Fibroblast of villous mesenchyme (primary cell): ENCODE measurements at places on chromosomes 7 and 10.

DNA sequence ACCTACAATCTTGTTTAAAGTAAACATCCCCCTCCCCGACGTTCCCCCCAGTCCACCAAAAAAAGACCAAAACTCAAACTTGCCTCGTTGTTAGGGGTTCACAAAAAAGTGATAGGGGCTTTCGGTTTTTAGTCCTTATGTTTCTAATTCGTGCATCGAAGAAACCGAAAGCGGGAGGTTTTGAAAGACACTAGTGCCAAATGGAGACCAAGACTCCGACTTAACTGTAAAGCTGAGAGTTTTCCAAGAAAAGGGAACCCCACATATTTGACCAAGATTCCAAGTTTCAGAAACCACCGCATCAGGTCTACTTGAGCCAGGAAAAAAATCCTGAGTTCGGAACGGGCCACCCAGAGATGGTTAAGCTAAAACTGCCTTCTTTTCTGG is 534 bp downstream of the PSMA2 start:
- DNase-seq: peak; percentile 51

DNA sequence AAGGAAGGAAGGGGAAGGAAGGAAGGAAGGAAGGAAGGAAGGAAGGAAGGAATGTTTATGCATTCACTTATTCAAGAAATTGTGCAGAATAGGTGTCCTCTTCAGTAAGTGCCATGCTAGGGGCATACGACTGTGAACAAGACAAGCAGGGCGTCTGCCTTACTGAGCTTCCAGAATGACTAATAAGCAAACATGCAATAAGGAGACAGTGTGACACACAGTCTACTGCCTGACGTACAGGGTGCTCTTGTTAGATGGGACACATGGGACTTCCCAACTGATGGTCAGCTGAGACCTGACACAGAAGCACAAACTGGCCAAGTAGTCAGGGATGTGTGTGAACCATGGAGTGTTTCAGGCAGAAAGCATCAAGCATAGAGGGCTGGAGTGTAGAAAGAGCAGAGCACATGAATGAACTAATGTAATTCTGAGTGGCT is 18.2 kb downstream of the DNAJC12 start:
- DNase-seq: no peak

DNA sequence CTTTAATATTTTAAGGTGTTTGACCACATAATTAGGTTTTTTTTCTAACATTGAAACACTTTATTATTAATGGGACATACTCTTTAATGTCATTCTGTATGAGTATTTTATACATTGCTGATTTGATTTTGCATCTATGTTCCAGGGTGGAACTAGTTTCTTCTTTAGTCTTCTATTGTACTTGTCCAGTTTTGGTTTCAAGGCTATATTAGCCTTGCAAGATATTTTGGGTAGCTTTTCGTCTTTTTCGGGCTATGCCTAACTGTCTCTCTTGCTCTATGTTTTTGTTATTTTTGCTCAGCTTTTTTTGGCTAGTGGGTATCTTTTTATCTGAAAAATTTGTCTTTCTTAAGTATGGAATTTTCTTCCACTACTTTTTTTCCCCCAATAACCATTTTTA is 38.7 kb upstream of the MKX start:
- DNase-seq: no peak

- no peak for DNase-seq
Observed at GRCh38 chr10:15860692-15861201, 440 bp upstream of the MINDY3 start.

DNA sequence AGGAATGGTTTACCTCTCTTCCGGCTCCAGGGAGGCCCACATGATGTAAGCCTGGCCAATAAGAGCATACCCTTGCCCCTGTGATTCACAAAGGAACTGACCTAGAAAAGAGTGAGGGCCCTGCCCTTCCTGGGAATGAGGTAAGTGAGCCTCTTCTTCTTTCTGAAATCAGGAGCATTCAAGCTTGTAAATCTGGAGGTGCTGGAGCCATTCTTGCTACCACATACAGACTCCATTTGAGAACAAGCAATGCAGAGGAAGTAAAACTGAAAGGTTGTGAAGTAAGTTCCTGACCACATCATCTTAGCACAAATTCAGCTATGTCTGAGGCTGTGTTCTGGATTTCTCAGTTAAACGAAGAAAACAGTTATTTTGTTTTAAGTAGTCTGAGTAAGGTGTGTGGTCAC is 132.2 kb downstream of the CD36 start:
- DNase-seq: no peak

- peak; percentile 75 for DNase-seq
Observed at GRCh38 chr7:33774762-33775523, 130.4 kb upstream of the BMPER start.

DNA sequence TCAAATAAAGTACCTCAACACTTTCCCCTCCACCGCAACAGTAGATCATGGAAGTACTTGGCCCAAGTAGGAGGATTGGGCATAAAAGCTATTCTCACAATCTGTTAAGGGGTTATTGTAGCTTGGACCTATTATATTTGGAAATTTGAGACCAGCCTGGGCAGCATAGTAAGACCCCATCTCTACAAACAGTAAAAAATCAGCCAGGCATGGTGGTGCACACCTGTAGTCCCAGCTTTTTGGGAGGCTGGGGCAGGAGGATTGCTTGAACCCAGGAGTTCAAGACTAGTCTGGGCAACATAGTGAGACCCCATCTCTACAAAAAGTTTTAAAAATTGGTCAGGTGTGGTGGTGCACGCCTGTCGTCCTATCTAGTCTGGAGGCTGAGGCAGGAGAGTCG is 13.2 kb downstream of the PRKRIP1 start:
- DNase-seq: no peak

DNA sequence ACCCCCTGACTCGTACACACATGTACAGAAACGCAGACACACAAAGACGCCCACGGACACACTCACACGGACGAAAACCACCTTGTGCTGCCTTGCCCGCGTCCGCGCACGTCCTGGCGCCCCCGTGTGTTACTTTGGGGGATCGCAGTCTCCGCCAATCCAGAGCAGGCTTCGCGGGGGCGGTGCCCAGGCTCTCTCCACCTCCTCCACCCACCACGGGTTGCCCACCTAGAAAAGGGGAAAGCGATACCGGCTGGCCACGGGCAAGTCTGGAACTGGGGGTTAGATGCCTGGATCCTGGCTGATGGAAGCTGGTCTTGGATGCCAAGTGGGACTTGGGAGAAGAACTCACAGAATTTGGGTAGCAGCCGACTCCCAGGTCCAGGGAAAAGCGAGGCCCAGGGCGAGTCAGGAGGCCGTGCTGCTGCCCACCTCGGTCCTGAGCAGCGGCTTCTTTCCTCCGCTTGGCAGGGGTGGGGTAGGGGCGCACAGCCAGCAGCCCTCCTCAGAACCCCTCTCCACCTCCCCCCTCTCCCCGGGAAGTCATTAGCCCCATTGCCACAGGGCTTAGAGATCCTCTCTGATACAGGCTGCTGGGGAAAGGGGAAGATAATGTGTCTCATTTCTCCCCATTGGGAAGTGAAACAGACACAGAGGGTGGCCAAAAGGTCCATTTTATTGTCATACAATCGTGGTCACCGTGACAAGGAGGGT is 4.6 kb upstream of the VGF start:
- DNase-seq: peak; percentile 54
